ENCODE measurements at places on chromosomes 7 and 10.

- H3K4me1 ChIP-seq = no peaks in the 10 kb centered on the region
- no peak for DNase-seq
- H3K4me3 ChIP-seq = no peak overlapping the region
- H3K27me3 ChIP-seq = peaks cover 24% of the 10 kb centered on the region
Measured at GRCh38 chr7:24279512-24279911, 4.5 kb upstream of the NPY start.

GRCh38 chr10:99921948-99922347 is 87.8 kb downstream of the DNMBP start:
- DNase-seq = no peak
- no peak overlapping the region for H3K4me3 ChIP-seq
- H3K27ac ChIP-seq = no peak overlapping the region
- H3K27me3 ChIP-seq = no peaks in the 10 kb centered on the region
- peaks cover 3% of the 10 kb centered on the region for H3K36me3 ChIP-seq

GRCh38 chr7:142353147-142354060 is 95.5 kb upstream of the PRSS58 start:
- DNase-seq = no peak
- no peaks in the 10 kb centered on the region for H3K36me3 ChIP-seq
- H3K27me3 ChIP-seq = no peaks in the 10 kb centered on the region
- no peaks in the 10 kb centered on the region for H3K4me1 ChIP-seq
- H3K4me3 ChIP-seq = no peak overlapping the region

DNA sequence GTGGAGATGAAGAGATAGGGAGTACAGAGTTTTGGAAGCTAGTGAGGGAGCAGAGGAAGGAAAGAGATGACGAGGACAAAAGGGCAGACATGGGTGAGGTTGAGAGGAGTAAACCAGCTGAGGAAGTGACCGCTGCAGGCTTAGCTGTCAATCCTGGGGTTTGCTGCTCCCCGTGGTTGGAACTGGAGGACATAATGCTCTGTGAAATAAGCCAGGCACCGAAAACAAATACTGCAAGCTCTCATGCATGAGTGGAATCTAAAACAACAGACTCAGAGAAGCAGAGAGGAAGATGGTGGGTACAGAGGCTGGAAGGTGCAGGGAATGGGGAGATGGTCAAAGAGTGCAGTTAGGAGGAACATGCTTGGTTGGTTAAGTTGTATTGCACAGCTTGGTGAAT is 482.2 kb upstream of the C7orf33 start:
- DNase-seq = no peak
- H3K4me3 ChIP-seq = no peak overlapping the region
- H3K4me1 ChIP-seq = no peaks in the 10 kb centered on the region
- H3K36me3 ChIP-seq = no peaks in the 10 kb centered on the region
- H3K27ac ChIP-seq = no peak overlapping the region

GRCh38 chr10:124748166-124748565 is 4.0 kb upstream of the FAM53B start:
- H3K27me3 ChIP-seq = no peaks in the 10 kb centered on the region
- no peak overlapping the region for H3K4me3 ChIP-seq
- peaks cover 10% of the 10 kb centered on the region for H3K4me1 ChIP-seq
- no peak overlapping the region for H3K27ac ChIP-seq
- H3K36me3 ChIP-seq = no peaks in the 10 kb centered on the region

DNA sequence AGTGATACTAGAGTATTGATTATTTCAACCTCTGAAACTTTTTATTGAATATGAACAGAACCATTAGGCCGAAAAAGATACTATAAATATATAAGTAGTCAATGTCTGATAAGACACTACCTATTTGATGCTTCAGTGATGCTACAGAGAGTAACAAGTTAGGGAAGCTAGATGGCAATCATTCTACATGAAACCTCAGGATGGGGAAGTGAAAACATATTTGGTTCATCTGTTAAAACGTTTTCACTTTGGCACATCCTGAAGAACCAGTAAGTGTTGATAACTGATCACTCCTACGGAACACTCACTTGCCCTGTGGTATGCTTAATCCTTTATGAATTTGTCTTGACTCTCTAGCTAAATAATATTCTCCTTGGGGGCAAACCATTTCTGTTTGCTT is 1064.9 kb downstream of the NXPH1 start:
- H3K4me3 ChIP-seq = no peak overlapping the region
- DNase-seq = no peak
- H3K27me3 ChIP-seq = no peaks in the 10 kb centered on the region
- H3K27ac ChIP-seq = no peak overlapping the region
- no peaks in the 10 kb centered on the region for H3K4me1 ChIP-seq

All from astrocyte (in vitro differentiated cells and primary cell).